ENCODE measurements at places on chromosomes 13 and 19.

- DNase-seq, result no peak
These were observed 20.7 kb downstream of the TDRD3 start for GRCh38 chr13:60417734-60418133.

DNA sequence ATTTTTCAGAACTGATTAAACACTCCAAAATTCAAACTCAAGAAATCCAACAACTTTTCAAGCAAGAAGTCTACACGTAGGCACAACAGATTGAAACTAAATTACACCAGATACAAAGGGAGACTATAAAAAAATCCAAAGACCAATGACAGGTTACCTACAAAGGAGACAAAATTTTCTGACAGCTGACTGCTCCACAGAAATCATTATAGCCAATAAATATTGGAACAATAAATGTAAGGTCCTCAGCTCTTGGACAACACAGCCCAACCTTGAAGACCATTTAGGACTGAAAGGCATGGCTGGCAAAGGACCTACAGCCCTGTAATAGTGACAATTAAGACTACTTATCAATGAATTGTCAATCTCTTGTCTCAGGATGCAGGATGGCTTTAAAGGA is 15.9 kb downstream of the ZNF350 start:
- DNase-seq, result no peak

- no peak for DNase-seq
These were observed 143.9 kb upstream of the ZNF536 start for GRCh38 chr19:30228113-30228834.

GRCh38 chr19:51076631-51077213 is 6.0 kb downstream of the KLK14 start:
- no peak for DNase-seq

DNA sequence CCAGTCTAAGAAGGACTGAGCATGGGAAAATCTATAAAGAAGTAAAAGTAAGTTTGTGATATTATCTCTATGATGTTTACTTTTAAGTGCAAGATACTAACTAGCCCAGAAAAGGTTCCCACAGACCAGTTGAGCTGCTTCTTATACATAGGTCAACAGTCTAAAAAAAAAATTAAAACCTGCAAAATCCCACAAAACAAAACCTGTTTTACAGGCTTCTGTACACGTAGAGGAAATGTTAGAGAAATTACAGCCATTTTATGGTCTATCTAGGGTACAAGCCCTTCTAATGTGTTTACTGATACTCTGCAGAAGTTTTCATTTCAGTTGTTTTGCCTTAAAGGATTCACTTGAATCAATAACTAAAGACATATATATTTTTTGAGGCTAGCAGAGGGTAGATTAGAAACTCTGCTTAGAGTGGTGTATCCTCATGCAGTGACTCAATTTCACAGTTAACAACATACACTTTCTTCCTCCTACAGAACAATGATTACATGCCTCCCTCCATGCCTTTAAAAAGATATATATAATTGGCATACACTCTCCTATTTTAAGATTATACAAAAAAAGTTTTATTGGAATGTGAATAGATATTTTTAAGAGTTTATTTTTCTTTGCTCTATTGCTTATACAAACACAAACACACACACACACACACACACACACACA is 43.9 kb downstream of the CAB39L start:
- DNase-seq, result no peak

- no peak for DNase-seq
These were observed 21.6 kb downstream of the SGCG start for GRCh38 chr13:23202383-23202782.

GRCh38 chr19:6737873-6738786 is 750 bp upstream of the GPR108 start:
- peak; percentile 59 for DNase-seq

DNA sequence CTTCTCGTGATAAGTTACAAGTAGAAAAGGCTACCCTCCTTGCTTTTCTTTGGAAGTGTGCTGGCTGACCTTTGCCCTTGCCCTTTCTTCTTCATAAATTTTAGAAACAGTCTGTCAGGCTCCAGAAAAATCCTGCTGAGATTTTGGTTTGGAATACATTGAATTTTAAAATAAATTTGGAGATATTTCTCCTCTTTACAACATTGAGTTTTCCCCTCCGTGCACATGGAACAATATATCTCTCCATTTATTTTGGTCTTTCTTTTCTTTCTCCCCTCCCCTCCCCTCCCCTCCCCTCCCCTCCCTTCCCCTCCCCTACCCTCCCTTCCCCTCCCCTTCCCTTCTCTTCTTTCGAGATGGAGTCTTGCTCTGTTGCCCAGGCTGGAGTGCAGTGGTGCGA is 8.6 kb downstream of the KLK4 start:
- DNase-seq, result no peak

- no peak for DNase-seq
These were observed 3.9 kb upstream of the SSBP4 start for GRCh38 chr19:18415178-18415867.

DNA sequence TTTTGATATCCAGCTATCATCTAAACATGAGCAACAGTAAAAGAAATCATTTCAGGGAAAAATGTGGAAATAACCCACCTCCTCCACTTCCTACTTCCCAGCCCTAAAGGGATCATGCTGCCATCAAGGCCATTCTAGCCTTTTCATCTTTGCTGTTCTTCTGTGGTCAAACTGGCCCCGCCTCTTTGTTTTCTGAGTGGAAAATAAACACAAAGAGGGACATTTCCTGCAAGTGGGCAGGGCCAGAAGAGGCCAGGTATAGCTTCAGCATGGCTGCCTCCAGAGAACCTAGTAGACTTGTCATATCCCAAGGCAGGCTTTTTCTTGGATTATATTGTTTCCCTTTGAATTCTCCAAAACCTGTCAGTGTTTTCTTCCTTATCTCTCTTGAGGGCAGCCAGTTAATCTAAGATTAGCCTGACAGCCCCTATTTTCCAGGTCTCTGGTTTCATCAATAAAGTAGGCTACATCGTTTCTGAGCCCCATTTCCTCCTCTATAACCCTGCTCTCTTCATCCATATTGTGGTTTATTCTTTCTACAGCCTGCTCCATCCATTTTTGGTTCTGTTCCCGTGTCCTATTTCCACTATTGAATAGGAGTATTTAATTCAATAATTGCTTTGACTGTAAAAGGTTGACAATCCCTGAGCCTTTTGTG is 117.6 kb downstream of the GPC6 start:
- DNase-seq, result no peak

DNA sequence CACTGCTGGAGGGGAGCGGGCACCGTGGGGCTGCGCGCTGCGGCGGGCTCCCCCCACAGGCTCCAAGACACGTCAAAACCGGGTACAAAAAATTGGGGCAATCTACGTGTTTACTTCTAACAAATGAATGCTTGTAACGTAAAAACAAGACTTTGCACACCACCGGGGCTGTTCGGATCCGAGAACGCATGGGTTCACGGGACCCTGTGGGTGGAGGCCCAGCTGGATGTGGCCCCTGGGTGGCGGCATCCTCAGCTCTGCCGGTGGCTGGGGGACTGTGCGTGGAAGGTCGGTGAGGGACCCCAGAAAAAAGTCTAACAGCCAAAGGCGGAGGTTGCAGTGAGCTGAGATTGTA is 10.3 kb upstream of the SLC7A10 start:
- no peak for DNase-seq

DNA sequence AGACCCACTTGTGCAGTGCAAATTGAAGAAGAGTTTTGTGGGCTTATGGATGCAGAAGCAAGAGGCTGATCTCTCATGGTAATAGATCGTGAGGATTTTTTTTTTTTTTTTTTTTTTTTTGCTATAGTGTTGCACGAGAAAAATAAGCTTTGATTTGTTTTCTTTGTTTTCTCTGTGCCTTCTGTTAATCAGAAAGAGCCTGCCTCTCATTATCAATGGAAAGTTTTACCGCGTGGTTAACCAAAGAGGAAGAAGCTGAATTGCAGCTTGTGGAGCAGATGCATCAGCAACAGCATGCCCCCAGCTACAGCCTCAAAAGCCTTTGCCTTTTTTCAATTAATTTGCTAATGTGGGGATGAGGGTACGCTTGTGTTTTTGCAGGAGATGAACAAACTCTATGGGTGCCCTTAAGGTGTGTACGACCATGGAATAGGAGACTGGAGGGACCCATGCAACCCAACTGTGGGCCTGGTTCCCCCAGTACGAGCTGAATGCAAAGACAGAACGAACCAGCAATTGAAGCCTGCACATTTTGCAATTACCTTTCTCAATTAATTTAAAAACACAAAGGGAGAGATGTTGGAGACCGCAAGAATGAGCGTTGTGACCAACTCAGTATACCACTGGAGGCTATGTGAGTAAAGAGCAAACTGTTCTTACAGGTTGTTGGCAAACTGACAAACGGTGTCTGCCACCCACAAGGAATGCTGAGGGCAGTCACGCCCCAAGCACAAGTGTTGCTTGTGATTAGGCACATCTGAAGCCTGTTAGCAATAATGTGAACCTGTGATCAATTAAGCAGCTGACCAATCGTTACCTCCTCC is 58.6 kb upstream of the SPRY2 start:
- DNase-seq, result no peak

- no peak for DNase-seq
These were observed 190.9 kb upstream of the RNF113B start for GRCh38 chr13:98368019-98368418.

DNA sequence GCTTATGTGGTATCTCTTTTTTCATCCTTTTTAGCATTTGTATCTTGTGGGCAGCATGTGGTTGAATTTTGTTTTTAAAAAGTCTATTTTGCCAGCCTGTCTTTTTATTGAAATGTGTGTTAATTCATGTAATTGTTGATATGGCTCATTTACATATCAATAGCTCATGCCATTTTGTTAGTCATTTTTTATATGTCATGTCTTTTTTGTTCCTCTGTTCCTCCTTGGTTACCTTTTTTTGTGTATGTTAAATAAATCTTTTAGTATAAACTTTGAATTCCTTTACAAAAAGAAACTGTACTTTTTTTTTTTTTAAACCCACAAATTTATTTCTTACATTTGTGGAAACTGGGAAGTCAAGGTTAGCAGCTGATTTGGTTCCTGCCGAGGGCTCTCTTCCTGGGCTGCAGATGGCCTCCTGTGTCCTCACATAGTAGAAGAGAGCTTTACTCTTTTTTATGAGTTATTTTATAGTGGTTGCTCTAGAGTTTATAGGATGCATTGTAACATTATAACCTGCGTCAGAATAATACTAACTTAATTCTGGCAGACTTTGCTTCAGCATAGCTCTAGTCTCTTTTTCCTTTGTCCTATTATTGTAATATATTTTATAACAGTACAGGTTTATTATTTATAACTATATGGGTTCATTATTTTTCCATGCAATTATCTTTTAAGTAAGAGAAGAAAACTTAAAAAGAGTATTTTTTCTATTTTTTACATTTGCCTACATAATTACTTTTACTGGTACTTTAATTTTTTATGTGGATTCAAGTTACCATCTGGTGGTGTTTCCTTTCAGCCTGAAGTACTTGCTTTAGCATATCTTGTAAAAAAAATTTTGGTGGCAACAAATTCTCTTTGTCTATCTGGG is 86.3 kb downstream of the URI1 start:
- DNase-seq, result no peak

GRCh38 chr13:66329988-66330451 is 900.1 kb downstream of the PCDH9 start:
- no peak for DNase-seq

DNA sequence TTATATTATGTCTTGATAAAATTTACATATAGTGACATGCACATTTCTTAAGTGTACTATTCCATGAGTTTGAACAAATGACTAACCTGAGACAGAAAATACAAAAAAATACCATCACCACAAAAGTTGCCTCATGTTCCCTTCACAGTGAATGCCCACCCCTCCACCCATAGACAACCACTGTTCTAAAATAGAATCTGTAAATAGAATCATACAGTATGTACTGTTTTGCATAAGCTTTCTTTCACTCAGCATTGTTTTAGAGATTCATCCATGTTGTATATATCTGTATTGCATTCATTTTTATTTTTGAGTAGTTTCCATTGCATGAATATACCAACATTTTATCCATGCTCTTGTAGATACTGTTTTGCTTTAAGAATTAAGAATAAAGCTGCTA is 23.3 kb upstream of the RBM26 start:
- no peak for DNase-seq

GRCh38 chr19:33273881-33274662 is 28.3 kb downstream of the CEBPA start:
- DNase-seq, result peak; percentile 16

DNA sequence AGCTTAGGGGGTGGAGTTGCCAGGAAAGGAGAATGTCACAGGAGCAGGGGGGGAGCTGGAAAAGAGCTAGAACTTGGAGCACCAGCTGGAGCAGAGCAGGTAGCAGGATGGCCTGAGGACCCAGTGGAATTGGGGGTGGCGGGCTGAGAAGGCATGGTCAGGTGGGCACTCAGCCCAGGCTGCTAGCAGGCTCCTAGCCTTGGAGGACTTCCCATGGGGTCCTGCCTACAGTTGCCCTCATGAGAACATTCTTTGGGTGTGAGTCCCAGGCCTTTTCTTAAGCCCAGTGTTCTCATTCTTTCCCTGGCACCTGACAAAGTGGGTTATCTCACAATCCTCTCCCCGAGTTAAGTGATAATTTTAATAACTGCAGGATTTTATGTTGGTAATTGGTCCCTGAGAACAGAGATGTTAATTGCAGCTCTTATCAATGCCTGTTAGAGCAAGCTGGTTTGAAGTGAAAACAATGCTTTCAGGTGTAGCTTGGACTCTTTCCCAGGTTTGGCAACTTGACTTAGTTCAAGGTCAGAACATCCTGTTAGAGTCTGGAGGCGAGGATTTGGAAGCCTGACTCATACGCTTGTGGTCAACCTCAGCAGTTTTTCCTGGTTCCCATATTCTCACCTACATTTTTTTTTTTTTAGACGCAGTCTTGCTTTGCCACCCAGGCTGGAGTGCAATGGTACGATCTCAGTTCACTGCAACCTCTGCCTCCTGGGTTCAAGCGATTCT is 18.1 kb upstream of the OLFM4 start:
- DNase-seq, result no peak

DNA sequence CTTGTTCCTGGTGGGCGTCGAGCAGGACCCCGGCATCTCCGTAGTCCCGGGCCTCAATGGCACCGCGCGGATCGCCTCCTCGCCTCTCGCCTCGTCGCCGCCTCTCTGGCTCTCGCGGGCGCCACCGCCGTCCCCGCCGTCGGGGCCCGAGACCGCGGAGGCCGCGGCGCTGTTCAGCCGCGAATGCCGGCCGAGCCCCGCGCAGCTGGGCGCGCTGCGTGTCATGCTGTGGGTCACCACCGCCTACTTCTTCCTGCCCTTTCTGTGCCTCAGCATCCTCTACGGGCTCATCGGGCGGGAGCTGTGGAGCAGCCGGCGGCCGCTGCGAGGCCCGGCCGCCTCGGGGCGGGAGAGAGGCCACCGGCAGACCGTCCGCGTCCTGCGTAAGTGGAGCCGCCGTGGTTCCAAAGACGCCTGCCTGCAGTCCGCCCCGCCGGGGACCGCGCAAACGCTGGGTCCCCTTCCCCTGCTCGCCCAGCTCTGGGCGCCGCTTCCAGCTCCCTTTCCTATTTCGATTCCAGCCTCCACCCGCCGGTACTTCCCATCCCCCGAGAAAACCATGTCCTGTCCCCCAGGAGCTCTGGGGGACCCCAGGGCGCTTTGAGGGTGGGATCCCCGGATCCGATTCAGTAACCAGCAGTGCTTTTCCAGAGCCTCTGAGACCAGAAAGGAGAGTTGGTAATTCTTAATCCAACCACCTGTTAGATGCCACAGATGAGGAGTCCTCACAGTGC is 885 bp downstream of the MLNR start:
- DNase-seq, result no peak

Data from activated T-helper 9 cell treated with anti-CD3 and anti-CD28 coated beads, Interleukin-2, amount 50 U/mL, for 16 hours (primary cell).